Right atrium auricular region (tissue), 2 donors: ENCODE measurements at places on chromosomes 4 and X.

DNA sequence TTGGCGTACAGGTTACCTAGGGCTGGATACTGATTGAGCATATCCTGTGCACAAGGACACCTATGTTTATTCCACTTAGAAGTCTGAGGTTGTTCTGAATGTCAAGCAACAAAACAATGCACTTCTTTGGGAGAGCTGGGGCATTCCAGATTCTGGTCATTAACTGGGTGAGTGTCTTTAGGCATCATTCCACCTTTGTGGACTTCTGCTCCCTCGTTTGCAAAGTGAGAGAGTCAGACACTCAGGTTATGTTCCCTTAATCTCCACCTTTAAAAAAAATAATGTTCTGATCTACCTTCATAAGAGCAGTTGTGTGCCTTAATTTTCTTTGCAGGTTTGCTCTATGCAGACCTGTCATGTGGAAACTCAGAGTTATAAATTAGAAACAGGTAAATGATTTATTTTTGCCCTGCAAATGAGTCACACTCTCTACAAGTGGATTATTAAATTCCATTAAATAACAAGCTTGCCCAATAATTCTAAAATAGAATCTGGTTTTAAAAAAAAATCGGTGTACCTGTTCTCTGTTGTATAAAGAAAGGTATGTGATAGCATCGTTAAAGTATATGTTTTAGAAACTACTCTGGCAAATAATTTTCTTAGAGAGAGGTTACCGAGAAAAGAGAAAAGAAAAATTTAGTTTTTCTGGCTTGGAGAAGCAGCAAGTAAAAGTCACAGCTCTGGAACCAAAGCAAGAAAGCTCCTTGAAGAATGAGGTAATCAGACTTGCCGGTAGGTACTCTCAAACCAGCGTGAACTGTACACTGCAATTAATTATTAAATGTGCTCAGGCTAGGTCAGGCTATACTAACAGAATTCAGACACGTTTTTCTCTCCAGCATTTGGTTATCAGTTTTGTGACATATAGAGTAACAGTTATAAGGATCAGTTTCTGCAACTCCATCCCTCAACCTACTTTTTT lies 93.2 kb downstream of the SORBS2 start:
- no peak for DNase-seq

DNA sequence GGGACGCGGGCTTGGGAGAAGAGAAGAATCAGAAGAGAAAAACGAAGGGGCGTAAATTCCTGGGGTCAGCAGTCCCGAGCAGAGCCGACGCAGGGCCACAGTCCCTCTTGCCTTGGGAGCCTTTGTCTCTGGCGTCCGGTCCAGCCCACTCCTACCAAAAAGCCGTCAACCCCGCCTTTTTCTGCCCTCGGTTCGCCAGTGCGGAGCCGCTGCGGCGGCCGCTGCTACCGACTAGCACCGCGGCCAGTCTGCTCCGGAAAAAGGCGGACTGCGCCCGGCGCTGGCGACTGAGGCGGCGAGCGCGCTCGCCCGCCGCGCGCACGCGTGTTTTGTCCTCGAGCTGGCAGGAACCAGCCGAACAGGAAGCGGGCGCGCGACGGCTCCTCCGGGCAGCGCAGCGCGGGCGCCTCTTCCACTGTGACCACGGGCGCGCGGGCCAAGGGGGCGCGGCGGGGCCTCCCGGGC lies 502 bp downstream of the HNRNPDL start:
- DNase-seq, result no peak

DNA sequence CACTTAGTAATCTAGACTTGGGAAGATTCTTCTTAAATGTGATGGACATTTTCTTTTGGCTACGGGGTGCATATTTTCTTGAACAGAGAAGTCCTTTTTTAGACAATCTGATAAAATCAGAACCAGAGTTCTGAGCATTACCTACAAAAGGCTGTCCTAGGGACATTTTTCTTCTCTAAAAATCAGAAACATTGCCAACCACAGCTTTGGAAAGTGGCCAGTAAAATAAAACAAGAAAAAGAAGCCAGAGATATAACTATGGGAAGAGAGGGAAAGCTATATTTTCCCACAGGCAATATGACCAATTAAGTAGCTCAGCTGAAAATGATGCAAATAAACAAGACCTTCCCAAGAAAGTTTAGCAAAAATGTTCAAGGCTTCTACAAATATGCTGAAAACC lies 55.9 kb downstream of the MXRA5 start:
- no peak for DNase-seq

- DNase-seq, result no peak
Observed at GRCh38 chrX:132738951-132739350, 219.5 kb downstream of the HS6ST2 start.
